ENCODE measurements at places on chromosomes 11 and 22.

- no peak for DNase-seq
These were observed 59.9 kb downstream of the PPFIBP2 start for GRCh38 chr11:7573558-7574296.

GRCh38 chr11:9057888-9058287 lies 33.5 kb downstream of the SCUBE2 start:
- DNase-seq, result no peak

DNA sequence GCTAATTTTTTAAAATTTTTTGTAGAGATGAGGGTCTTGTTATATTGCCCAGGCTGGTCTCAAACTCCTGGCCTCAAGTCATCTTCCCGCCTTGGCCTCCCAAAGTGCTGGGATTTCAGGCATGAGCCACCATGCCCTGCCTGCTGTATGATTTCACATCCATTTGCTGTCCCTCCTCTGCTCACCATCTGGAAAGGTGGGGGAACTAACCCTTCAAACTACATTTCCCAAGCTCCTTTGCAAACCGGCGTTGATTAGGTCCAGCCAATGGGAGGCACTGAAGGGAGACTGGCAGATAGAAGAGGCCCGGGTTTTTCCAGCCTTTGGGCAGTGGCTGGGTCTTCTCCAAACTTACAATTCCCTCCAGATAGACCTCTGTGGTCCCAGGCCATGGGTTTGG lies 19.3 kb downstream of the RFPL1 start:
- no peak for DNase-seq

DNA sequence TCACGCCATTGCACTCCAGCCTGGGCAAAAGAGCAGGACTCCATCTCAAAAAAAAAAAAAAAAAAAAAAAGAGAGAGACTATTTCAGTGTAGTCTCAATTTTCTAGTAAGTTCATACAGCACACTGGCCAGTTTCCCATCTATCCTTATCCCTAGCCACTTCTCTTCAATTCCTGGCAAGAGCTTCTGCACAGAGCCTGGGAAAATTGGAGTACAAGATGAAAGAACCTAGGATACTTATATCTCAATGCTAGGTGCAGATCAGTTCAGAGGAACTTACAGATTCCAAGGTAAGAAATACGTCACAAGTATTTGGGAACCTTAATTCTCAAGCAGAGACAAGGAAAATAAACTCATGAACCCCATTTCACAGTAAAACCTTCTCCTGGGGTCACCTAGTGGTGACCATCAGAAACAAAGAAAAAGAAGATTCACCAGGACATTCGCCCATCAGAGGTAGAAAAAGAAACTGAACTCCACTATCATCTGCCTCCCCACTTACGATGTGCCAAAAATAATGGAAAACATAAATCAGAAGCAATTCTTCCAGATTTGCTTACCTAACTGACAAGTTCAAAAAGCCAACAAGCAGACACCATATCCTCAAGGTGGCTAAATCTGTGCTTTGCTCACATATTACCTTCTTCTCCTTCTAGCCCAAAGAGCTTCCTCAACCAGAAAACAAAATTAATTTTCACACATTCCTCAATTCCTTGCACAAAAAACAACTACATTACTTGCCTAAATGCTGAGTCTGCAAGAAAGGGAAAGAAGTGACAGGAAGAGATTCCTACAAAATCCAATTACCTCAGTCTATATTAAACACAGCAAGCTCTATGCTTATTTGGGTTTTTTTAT lies 4.9 kb downstream of the DENND5A start:
- no peak for DNase-seq

DNA sequence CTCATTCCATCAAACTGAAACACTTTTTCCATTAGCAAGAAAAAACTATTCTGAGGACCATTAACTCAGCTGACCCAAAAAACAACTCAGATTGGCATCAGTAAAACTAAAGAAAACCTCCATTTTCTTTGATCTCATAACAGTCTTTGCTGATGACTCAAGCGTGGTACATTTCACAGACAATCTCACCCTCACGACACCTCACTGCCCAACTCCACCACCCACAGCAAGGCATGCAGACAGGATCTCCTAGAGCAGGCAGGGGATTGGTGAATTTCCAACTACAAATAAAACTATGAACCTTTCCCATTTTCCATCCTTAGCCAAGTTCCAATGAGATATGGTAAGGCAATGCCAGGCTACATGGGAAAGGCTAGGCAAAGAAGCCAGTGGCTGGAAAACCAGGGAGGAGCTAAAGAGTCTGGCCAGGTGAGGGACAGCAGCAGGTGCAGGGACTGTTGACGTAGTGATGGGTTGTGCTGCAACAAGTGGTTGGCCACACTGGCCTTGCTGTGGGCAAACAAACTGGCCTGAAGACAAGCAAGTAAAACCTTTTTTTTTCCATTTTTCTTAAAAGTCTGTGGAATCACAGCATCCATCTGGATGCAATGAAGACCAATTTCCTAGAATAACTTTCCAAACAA lies 97.2 kb downstream of the SERGEF start:
- DNase-seq, result no peak

All from hypothalamus (tissue), 51 donors.